ENCODE measurements at places on chromosomes 6 and 20.
A peak's percentile ranks its signal among the peaks of the same experiment; 100 is the strongest.

DNA sequence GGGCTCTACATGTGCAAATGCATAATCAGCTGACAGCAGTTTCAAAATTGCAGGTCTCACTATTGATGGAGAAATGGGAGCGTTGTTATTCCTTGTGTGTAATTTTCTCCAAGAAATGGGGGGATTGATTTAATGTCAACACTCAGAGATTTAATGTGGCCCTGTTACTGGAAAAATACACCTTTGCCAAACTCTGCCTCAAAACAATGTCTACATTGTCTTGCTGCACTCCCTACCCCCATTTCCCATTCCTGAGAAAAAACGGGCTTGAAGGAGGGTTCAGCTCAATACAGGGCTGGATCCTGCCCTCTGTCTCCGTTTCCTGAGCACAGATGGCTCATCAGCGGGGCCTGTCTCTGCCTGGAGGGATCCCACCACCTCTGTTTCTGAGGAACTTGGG is 18.4 kb downstream of the EDN3 start:
- no peak for DNase-seq

- no peak for DNase-seq
These were observed 87.5 kb upstream of the MPC1 start for GRCh38 chr6:166470029-166470862.

DNA sequence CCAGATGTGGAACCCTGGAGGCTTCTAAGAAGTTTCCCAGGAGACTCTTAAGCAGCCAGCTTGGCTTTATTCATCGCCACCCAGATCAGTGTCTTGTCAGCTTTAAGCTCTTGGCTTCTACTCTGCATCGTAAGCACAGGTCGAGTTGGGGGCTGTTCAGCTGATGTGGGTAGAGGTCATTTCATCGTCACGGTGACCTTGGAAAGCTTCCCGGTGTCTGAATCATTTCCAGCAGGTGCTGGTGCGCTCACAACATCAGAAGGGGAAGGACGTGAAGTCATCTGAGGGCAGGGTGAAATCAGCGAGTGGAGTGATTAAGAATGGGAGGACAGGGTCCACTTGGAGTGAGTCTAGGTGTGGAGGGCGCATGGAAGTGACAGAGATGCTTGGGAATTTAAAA is 112.6 kb downstream of the SASH1 start:
- peak; percentile 26 for DNase-seq

DNA sequence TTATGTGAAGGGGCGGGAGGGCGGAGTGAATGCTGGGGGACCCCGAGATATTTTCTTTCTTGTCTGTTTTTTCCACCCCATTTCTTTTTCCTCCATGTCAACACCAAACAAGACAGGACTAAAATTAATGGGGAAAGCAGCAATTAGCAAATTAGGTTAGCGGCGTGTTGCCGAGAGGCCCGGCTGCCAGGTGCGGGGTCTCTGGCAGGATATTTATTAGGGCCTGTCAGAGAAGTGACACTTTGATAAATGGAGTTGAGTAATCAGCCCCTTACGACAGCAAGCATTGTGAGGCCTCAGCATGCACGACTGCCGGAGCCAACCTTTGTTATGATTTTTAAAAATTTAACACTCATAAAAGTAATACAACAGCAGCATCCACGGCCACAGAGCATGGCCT is 193.8 kb downstream of the DHX35 start:
- DNase-seq, result no peak

GRCh38 chr6:116218172-116218633 is 35.7 kb downstream of the TSPYL4 start:
- peak; percentile 46 for DNase-seq

GRCh38 chr6:142438898-142439297 is 137.1 kb downstream of the ADGRG6 start:
- no peak for DNase-seq

DNA sequence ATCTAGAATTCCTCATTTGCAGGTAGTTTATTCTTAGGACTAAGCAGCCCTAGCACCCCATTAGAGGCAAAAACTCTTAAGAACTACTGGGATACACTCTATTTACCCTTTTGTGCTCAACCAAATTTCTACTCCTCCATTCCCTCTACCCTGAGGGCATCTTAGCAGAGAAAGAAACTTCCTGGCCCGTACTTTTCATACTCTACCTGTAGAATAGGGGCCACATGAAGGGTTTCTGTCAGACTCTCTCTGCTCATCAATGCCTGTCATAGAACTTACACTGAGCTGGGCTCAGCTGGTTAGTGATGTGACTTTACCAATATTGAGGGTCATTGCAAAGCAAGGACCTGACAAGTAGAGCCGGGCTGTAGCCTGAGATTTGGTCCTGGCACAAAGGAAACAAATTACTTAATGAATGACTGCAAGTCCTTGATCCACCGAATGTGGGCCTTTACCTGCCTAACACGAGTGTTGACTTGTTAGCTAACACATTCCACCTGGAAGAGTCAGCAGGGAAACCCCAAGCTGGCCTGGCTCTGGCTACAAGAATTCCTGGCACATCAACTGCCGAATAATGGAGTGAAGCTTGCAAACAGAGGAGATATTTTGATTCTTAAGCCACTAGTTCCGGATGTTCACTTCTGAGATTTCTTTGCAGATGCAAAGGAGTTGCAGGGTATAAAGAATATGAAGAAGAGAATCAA is 280.5 kb upstream of the JAG1 start:
- DNase-seq, result no peak

GRCh38 chr6:110322874-110323242 is 35.3 kb downstream of the METTL24 start:
- DNase-seq, result no peak

- DNase-seq, result no peak
These were observed 689 bp upstream of the KCNB1 start for GRCh38 chr20:49483018-49483695.

- no peak for DNase-seq
These were observed 12.6 kb upstream of the EIF2S2 start for GRCh38 chr20:34124469-34125249.

DNA sequence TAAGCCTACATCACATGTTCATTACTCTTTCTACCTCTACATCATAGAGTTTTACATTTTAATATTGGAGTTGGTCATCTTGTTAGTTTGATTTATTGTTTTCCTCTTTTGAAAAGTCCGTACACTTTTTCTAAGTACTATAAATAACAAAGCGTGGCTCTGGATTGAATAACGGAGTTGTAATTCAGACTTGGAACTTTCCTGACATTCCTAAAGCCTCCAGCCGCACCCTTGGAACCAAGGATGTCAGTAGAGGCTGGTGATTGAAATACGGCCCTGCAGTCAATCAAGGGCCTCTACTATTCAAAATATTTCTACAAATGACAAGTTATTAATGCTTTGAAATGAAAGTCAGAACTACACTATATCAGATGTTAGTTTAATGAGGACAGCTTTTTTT is 301.9 kb upstream of the TBX18 start:
- DNase-seq, result no peak

GRCh38 chr6:25050356-25050755 is 114.6 kb upstream of the RIPOR2 start:
- peak; percentile 93 for DNase-seq

DNA sequence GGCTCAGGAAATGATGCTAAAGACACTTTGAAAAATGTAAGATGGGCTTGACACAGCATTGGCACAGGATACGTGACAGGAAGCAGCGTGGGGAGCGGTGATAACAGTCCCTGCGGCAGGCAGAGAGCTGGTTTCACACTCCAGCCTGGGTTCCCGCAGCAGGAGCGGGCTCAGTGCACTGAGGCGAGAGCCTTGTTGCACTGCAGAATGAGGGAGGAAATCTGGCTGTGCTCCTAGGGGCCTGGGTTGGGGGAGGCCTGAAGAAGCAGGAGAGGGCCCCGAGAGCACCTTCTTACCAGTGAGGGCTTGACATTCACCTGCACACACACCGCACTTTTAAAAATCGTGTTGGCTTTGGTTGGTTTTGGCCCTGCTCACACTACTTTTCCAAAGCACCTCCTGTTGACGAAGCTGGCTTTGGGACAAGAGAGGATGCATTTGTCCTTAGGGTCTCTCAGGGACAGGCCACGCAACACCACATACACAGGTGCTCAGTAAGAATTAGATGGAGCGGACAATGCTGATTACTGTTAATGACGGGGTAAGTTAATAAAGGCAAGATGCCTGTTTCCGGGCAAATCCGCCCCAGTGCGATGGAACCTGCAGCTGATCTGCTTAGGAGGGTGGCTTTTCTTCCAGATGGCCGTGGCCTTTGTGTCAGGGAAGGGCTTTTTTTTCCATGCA is 49.4 kb upstream of the ARMC2 start:
- DNase-seq, result no peak

GRCh38 chr6:154615483-154616025 is 105.1 kb upstream of the CNKSR3 start:
- peak; percentile 38 for DNase-seq

DNA sequence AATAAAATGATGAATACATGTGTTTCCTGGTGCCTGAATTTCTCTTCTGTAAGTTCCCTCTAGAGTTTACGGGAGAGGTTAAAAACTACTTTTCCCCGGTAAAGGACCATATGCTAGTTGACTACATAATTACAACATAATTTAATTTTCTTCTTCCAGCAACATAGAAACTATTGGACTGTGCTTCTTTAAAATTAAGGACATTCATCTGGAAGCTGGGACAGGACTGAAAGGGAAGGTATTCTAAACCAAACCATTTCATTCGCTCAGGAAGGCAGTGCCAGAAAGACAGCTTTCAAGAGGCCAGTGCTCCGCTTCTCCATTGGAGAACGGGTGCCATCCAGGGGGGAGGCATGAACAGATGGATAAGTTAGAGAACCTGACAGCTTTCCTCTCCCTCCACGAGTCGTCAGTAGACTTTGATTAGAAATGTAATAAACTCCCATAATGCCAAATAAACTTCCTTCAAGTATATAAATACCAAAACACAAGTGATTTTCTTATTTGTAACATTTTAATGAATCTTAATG is 458.0 kb upstream of the SOX4 start:
- DNase-seq, result no peak

DNA sequence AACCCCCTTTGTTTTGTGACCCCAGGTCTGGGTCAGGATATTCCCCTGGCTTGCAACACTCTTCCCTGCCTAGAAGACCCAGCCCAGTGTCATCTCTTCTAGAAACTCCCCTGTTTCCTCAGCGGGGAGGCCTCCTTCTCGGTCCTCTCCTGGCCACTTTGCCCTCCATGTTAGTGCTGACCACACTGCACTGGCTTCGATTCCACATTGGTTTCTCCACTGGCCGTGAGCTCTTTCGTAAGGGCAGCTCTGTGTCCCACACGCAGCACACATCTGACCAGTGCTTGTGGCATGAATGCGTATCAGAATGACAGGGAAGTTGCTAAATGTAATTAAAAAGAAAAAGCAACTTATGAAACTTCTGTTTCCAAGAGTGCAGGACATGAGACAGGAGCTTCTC is 49.4 kb upstream of the FNDC1 start:
- DNase-seq, result no peak

GRCh38 chr6:2448826-2449571 is 203.6 kb upstream of the GMDS start:
- peak; percentile 88 for DNase-seq

DNA sequence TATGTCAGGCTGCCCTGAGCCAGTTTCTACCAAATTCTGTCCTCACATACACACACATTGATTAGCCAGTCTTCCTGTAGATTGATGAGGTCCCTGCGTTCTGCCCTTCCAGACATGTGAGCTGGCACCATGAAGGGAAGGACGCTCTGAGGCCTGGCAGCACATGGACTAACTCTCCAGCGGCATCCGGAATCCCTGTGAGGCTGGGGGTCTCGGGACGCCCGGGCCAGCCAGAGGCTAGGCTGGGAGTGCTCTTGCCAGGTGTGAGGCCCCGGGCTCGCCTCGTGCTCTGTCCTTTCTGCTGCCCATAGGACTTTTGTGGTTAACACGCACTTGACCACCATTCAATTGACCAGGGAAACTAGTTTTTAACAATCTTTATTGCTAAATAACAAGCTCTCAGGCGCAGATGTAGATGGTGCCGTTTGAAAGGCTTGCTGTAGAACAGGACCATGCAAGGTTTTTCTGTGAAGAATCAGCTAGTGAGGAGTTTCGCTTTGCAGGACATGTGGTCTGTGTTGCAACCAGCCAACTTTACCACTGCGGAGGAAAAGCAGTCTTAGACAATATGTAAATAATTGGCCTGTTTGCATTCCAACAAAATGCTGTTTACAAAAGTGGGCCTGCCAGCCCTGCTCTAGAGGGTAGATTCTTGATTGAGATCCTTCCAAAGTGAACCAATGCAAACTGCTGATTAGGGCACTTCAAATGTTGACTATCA is 29.3 kb downstream of the FOXF2 start:
- DNase-seq, result no peak

GRCh38 chr6:4545893-4546292 is 230.3 kb upstream of the CDYL start:
- no peak for DNase-seq

GRCh38 chr6:9405825-9406224 is 970.5 kb upstream of the SLC35B3 start:
- DNase-seq, result no peak

DNA sequence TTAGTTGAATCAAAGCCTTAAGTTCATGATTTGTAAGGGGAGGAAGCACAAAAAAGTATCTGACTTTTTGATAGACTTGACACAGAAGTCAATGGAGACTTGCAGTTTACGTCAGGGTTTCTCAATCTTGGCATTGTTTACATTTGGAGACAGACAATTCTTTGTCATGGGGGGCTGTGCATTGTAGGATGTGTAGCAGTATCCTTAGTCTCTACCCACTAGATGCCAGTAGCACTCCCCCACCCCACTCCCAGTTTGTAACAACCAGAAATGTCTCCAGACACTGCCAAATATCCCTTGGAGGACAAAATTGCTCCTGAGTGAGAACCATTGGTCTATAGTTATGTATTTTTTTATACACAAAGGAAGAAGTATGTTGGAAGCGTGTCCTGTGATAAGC is 434.1 kb downstream of the RFPL4B start:
- peak; percentile 48 for DNase-seq

GRCh38 chr6:3304500-3305215 is 45.9 kb downstream of the PSMG4 start:
- DNase-seq, result no peak

DNA sequence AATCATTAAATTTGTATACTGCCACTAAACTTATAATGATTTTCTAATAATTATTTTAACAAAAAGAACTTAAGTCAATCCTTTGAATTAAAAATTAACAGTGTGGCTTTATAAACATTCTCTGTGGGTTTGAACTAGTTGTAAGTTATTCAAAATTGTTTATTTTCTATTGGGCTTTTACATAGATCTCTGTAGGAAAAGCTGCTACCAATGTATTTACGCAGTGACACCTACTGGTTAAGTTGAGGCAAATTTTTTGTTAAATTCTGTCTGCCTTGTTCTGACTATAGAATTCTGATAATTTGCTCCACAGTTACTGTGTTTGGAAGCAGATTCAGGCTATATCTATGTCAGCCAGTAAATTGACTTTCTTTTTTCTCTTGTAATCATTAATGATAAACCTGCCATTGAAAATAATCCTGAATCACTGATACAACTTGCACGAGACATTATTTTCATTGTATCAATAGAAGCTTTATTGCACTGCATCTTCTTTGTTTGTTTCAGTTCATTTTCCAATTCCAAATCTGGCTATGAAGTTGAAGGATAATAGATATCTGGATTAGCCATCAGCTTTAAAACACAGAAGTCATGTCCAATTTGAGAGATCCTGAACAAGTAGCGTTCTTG is 66.0 kb upstream of the UTRN start:
- peak; percentile 65 for DNase-seq
